ENCODE measurements at places on chromosomes 1 and 21. TPM values are rescaled to one million over a fixed set of nuclear protein-coding genes. Genes with fewer than 3 reads are reported as not detected.

The HPCAL4 gene
- total RNA-seq = 1.8 TPM

- H3K4me3 ChIP-seq = no peak overlapping the region
- no peak overlapping the region for H3K27ac ChIP-seq
- H3K36me3 ChIP-seq = no peaks in the 10 kb centered on the region
- H3K27me3 ChIP-seq = no peaks in the 10 kb centered on the region
- H3K4me1 ChIP-seq = peaks cover 26% of the 10 kb centered on the region
- no peak for DNase-seq
Measured at GRCh38 chr1:19476450-19477190, 8.7 kb downstream of the CAPZB start.

DNA sequence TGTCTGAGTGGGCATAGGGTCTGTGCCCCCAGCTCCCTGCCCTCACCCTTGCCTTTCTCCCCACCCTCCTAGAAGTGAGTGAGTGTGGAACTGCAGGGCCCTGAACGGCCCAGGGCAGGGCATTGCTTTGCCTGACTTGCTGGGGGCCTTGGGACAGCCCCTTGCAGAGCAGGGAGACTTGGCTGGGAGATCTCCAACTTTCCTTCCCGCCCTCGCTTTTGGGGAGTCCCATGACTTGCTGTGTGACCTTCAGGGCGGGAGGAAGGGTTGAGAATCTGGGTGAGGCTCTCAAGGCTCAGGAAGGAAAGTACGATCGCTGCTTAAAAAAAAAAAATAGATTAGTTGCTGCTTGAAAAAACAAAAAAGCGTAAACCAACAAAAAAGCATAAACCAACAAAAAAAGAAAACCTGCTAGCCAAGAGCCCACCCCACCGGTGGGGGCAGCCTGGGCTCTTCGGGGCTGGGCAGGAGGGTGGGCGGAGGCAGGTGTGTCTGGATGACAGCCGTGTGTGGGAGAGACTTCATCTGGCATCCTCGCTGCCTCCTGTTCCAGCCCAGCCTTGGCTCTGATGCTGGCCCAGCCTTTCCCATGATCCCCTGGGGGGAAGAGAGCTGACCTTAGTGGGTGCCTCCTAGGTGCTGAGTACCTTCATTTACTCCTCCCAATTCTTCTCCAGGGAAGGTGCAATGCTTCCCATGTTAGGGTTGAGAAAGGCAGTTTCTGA is 6.5 kb downstream of the NBL1 start:
- H3K4me3 ChIP-seq = peak overlapping the region; percentile 3
- no peaks in the 10 kb centered on the region for H3K27me3 ChIP-seq
- DNase-seq = peak; percentile 78
- H3K36me3 ChIP-seq = no peaks in the 10 kb centered on the region

- H3K36me3 ChIP-seq = no peaks in the 10 kb centered on the region
- H3K27ac ChIP-seq = peak overlapping the region; percentile 99
- no peaks in the 10 kb centered on the region for H3K27me3 ChIP-seq
- peaks cover 13% of the 10 kb centered on the region for H3K4me1 ChIP-seq
- peak; percentile 76 for DNase-seq
Measured at GRCh38 chr1:151458802-151459330, 428 bp downstream of the POGZ start.

The EFNA1 gene
- 16.6 TPM for total RNA-seq

The MAP1LC3C gene
- total RNA-seq = 1.8 TPM
